Non-pigmented ciliary epithelial cell (primary cell): ENCODE measurements at places on chromosomes 5 and 9.

DNA sequence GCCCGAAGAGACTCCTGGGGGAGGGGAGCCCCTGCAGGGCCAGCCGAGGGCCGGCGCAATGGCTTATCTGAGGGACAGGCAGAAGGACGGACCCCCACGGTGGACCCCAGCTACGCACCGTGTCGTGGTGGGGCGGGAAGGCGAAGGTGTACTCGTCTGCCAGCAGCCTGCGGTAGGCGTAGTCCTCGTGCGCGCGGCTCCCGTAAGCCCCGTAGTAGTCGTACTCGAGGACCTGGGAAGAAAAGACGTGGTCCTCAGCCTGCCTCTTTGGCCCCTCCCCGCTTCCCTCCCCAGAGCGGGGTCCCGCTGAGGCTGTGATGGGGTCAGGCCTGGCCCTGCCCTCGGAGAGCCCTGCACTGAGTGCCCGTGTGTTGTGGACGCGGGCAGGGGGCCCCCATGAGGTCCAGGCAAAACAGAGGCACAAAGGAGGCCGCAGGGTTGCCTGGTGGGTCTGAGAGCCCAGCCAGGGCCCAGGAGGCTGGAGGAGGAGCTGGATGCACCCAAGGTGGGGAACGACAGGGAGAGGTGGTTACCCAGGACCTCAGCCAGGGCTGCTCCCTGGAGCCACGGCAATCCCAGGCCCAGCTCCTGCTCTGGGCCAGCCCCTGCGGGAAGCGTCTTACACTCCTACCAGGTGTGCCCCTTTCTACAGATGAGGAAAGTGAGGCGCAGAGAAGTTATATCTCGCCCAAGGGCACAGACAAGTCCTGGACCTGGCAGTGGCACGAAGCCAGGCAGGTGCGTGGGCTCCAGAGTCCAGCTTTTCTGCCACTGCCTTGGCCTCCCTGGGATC is 35.2 kb downstream of the SARDH start:
- DNase-seq, result no peak

- no peak for DNase-seq
These were observed 196.0 kb downstream of the RAB3C start for GRCh38 chr5:58778888-58779287.

- DNase-seq, result no peak
These were observed 416.0 kb downstream of the MAN2A1 start for GRCh38 chr5:110105692-110106091.

- DNase-seq, result no peak
These were observed 115.3 kb downstream of the SMC2 start for GRCh38 chr9:104209387-104209786.
